CD8-positive, alpha-beta memory T cell (primary cell): ENCODE measurements at places on chromosomes 5 and 9. TPM values are rescaled to one million over a fixed set of nuclear protein-coding genes. Genes with fewer than 3 reads are reported as not detected.

Gene DMRTA1
- total RNA-seq, result not detected

Gene ARL14EPL
- not detected for total RNA-seq

- no peaks in the 10 kb centered on the region for H3K4me1 ChIP-seq
- no peaks in the 10 kb centered on the region for H3K36me3 ChIP-seq
- H3K27me3 ChIP-seq, result no peaks in the 10 kb centered on the region
- DNase-seq, result no peak
- no peak overlapping the region for H3K27ac ChIP-seq
These were observed 368.9 kb downstream of the TMEM161B start for GRCh38 chr5:87899721-87900131.

- H3K27me3 ChIP-seq, result no peaks in the 10 kb centered on the region
- H3K27ac ChIP-seq, result no peak overlapping the region
- H3K4me1 ChIP-seq, result no peaks in the 10 kb centered on the region
- H3K36me3 ChIP-seq, result peaks cover 3% of the 10 kb centered on the region
- H3K4me3 ChIP-seq, result no peak overlapping the region
- DNase-seq, result no peak
These were observed 28.8 kb downstream of the SLC46A2 start for GRCh38 chr9:112861638-112862555.

DNA sequence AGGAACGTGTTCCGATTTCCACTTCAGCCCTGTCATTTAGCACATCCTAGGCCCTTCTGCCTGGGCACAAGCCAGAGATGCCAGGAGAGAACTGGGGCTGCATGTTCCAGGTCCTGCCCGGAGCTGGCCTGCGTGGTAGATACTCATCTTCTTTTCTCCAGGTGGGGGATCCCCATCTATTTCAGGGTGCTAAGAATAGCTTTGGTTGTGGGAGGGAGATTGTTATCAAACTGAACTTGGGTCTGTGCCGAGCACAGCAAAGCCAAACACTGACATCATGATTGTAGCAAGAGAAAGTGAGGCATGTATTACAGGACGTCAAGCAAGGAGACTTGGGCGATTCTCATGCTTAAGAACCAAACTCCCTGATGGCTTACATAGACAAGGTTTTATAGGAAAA lies 18.2 kb downstream of the C9orf153 start:
- no peaks in the 10 kb centered on the region for H3K36me3 ChIP-seq
- H3K4me1 ChIP-seq, result no peaks in the 10 kb centered on the region
- no peak for DNase-seq
- no peaks in the 10 kb centered on the region for H3K27me3 ChIP-seq
- no peak overlapping the region for H3K4me3 ChIP-seq

DNA sequence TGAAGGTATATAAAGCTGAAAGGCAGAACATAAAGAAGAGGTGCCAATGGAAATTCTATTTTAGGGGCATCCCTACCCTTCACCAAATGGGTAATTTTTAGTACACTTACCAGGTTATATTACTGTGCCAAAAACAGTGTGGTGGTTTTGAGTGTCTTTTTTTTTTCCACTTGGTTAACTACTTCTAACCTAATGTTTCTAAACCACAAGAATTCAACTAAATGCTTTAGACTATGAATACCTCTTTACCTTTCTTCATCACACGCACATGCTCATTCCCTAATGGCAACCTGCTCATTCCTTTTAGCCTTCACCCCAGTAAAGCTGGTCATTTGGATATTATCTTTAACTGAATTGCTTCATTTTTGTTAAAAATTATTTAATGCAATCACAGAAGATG lies 215.6 kb downstream of the PIK3R1 start:
- no peak overlapping the region for H3K27ac ChIP-seq
- H3K27me3 ChIP-seq, result no peaks in the 10 kb centered on the region
- no peak overlapping the region for H3K4me3 ChIP-seq
- H3K4me1 ChIP-seq, result peaks cover 28% of the 10 kb centered on the region
- no peak for DNase-seq
- H3K36me3 ChIP-seq, result no peaks in the 10 kb centered on the region

DNA sequence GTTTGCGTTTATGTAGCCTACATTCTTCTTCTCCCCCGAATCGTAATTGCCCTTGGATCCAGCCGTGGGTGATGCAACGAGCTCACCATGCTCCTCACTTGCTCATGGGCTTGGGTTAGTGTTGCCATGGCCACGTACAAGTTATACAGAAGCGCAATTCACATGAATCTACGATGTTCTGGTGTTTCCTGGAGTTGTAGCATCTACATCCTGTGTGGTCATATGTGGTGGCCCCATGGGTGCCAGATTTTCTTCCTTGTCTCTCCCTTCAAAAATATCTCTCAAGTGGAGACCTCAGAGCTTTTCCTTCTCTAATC lies 115.3 kb downstream of the TLE4 start:
- H3K4me1 ChIP-seq, result peaks cover 11% of the 10 kb centered on the region
- no peak overlapping the region for H3K27ac ChIP-seq
- no peaks in the 10 kb centered on the region for H3K36me3 ChIP-seq
- no peaks in the 10 kb centered on the region for H3K27me3 ChIP-seq
- H3K4me3 ChIP-seq, result no peak overlapping the region

DNA sequence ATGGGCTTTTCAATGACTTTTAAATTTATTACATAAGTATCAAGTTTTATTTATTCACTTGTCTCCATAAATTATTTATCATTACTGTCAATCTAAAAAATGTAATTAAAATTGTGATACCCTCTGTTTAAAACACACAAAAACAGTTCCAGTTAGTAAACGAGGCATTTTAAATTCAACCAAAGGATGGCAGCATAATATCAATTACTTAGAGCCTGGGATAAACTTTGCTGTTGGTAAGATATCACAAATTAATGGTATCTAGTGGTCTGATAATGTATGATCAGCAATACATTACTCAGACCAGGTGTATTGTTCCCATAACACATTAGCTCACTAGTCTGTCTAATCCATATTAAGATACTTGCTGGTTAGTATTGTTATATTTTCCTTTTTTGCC lies 9.6 kb upstream of the IFNE start:
- H3K4me1 ChIP-seq, result no peaks in the 10 kb centered on the region
- H3K27me3 ChIP-seq, result no peaks in the 10 kb centered on the region
- DNase-seq, result no peak
- H3K27ac ChIP-seq, result no peak overlapping the region
- no peak overlapping the region for H3K4me3 ChIP-seq

GRCh38 chr9:36548454-36548853 lies 24.2 kb upstream of the MELK start:
- H3K36me3 ChIP-seq, result no peaks in the 10 kb centered on the region
- no peaks in the 10 kb centered on the region for H3K27me3 ChIP-seq

GRCh38 chr9:133879615-133880014 lies 112.5 kb downstream of the VAV2 start:
- no peaks in the 10 kb centered on the region for H3K27me3 ChIP-seq
- no peak overlapping the region for H3K4me3 ChIP-seq
- H3K36me3 ChIP-seq, result no peaks in the 10 kb centered on the region
- no peak for DNase-seq
- H3K4me1 ChIP-seq, result no peaks in the 10 kb centered on the region

- no peaks in the 10 kb centered on the region for H3K36me3 ChIP-seq
- H3K27ac ChIP-seq, result no peak overlapping the region
These were observed 188.8 kb downstream of the COMMD10 start for GRCh38 chr5:116273448-116274242.

- H3K27ac ChIP-seq, result no peak overlapping the region
- H3K27me3 ChIP-seq, result no peaks in the 10 kb centered on the region
- no peak overlapping the region for H3K4me3 ChIP-seq
- no peaks in the 10 kb centered on the region for H3K4me1 ChIP-seq
These were observed 440.1 kb upstream of the ADAMTS16 start for GRCh38 chr5:4700069-4700468.

DNA sequence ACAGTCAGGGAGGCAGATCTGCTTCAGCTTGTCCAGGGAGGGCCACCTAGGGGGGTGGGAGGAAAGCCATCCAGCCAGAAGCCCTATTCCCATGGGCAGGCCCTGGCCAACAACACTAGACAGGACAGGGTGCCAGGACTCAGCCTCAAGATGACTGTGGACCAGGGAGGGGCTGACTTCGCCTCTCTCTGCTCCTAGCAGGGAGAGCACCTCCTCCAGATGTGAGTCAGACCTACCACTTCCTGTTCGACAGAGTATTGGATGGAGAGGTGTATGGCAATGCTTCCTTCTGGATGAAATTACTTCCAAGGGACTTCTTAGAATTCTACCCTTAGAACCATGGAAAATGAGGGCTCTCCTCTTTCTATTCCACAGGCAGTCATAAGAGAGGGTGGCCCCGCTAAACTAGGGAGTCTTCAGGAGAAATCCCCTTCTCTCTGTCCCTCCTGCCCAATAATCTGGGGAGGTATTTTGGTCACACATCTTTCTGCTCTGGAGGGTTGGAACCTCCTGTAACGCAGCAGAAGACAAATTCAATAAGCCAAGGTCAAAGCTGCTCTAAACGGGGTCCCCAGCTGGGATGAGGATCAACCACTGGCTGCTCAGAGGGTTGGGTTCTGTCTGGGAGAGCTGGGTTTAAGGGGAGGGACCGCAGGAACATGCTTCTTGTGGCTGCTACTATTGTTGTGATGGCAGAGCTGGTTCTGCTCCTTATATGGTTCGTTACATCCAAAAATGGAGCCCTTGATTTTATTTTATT lies 23.2 kb upstream of the RCL1 start:
- H3K4me3 ChIP-seq, result no peak overlapping the region
- no peaks in the 10 kb centered on the region for H3K4me1 ChIP-seq
- H3K36me3 ChIP-seq, result no peaks in the 10 kb centered on the region
- no peaks in the 10 kb centered on the region for H3K27me3 ChIP-seq
- H3K27ac ChIP-seq, result no peak overlapping the region
- no peak for DNase-seq

DNA sequence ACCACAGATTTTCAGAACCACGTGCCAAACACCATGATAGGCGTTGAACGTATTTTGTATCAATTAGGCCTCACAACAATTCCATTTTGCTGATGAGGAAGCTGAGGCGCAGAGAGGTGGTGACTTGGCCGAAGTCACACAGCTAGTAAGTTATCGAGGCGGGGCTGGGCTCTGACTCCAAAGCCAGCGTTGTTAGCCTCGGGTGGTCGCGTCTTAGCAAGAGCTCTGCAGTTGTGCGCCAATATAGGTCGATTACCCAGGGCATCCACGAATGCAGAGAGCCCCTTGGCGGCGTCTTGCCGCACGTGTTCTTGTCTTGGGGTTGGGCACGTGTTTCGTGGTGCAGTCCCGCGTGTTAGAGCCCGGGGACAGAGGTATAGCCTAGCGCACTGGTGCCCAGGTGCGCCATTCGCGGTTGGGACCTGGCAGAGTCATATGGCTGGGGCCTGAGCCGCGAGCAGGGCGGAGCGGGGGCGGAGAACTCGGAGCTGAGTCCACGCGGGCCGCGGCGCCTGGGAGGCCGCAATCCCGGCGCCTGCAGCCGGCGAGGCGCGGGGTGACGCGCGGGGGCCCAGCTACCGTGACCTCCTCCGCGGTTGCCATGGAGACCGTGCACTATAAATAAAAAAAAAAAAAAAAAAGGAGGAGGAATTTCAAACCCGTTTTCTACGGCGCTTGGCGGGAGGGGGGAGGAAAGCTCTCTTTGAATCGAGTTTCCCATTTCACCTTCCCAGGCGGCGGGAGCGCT lies 62.3 kb downstream of the CXXC5 start:
- H3K27ac ChIP-seq, result peak overlapping the region; percentile 76
- no peaks in the 10 kb centered on the region for H3K27me3 ChIP-seq

GRCh38 chr5:150544611-150545219 lies 36.8 kb downstream of the NDST1 start:
- H3K4me1 ChIP-seq, result no peaks in the 10 kb centered on the region
- peak; percentile 43 for DNase-seq
- H3K27ac ChIP-seq, result no peak overlapping the region
- H3K36me3 ChIP-seq, result no peaks in the 10 kb centered on the region

DNA sequence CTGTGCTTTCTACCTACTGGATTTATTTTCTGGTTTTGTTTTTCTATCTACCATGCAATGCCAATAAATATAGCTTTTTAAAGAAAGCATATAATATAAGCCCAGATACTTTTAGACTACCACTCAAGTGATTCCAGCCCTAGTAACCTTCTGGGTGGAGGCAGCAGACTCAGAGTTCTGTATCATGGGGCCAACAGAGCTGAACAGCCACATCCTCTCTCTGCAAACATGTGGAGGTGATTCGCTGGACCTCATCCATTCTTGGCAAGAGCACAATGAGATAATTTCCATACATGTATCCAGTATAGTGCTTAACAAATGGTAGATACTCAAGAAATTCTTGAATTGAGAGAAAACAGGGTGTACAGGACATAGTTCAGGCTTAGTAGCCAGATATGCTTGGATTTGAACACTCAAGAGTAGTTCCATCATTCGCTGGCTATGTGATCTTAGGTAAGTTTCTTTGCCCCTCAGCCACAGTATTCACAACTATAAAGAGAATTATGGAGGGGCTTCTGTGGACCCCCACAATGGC lies 124.5 kb downstream of the ASTN2 start:
- H3K4me1 ChIP-seq, result no peaks in the 10 kb centered on the region
- no peaks in the 10 kb centered on the region for H3K27me3 ChIP-seq
- no peak for DNase-seq
- no peak overlapping the region for H3K27ac ChIP-seq
- no peaks in the 10 kb centered on the region for H3K36me3 ChIP-seq
- H3K4me3 ChIP-seq, result no peak overlapping the region

- H3K36me3 ChIP-seq, result no peaks in the 10 kb centered on the region
- DNase-seq, result no peak
- no peaks in the 10 kb centered on the region for H3K4me1 ChIP-seq
- H3K27me3 ChIP-seq, result no peaks in the 10 kb centered on the region
These were observed 42.3 kb downstream of the SNCAIP start for GRCh38 chr5:122354293-122354692.
